ENCODE measurements at places on chromosomes 4 and X. TPM values are rescaled to one million over a fixed set of nuclear protein-coding genes. Genes with fewer than 3 reads are reported as not detected.

BST1 gene
- total RNA-seq = 2.7 TPM

ZNF718 gene
- total RNA-seq = 5.9 TPM

LRIT3 gene
- total RNA-seq = not detected

NPFFR2 gene
- total RNA-seq = not detected

EFHC2 gene
- total RNA-seq = 11.7 TPM

TCEAL6 gene
- total RNA-seq = not detected

KDR gene
- 23.4 TPM for total RNA-seq

TCEAL2 gene
- 0.47 TPM for total RNA-seq

GRIA3 gene
- 3.7 TPM for total RNA-seq

SOWAHB gene
- total RNA-seq = not detected

CENPVL3 gene
- not detected for total RNA-seq

CYBB gene
- 18.7 TPM for total RNA-seq

MTM1 gene
- 9.5 TPM for total RNA-seq

ELK1 gene
- total RNA-seq = 21.3 TPM

TEX28 gene
- not detected for total RNA-seq

DTHD1 gene
- not detected for total RNA-seq

NOP14 gene
- 17.4 TPM for total RNA-seq

IL2 gene
- not detected for total RNA-seq

MAGED2 gene
- total RNA-seq = 81.3 TPM

NUP62CL gene
- total RNA-seq = 1.1 TPM

ARSD gene
- 9.3 TPM for total RNA-seq

RAB39B gene
- total RNA-seq = 0.11 TPM

PIR gene
- 13.0 TPM for total RNA-seq

KLB gene
- not detected for total RNA-seq

MAP9 gene
- 6.6 TPM for total RNA-seq

ZCCHC18 gene
- 0.99 TPM for total RNA-seq

NUDT11 gene
- total RNA-seq = 0.14 TPM

DHX15 gene
- 50.7 TPM for total RNA-seq

PRDX4 gene
- 34.7 TPM for total RNA-seq

PACRGL gene
- total RNA-seq = 9.8 TPM

ARMCX1 gene
- 32.7 TPM for total RNA-seq

RHOXF2 gene
- not detected for total RNA-seq

GIMD1 gene
- total RNA-seq = not detected

BEX3 gene
- 161 TPM for total RNA-seq

LNX1 gene
- 9.5 TPM for total RNA-seq

NPY5R gene
- total RNA-seq = 0.25 TPM

ABCG2 gene
- 1.6 TPM for total RNA-seq

CSAG3 gene
- total RNA-seq = not detected

NPNT gene
- total RNA-seq = 2.9 TPM

SMIM10 gene
- 4.9 TPM for total RNA-seq

RNF128 gene
- 0.36 TPM for total RNA-seq

NAP1L5 gene
- 3.5 TPM for total RNA-seq

VCX3B gene
- not detected for total RNA-seq

GAGE12E gene
- not detected for total RNA-seq

ARSJ gene
- total RNA-seq = 1.2 TPM

PRRG1 gene
- total RNA-seq = 12.9 TPM

PABPC1L2A gene
- not detected for total RNA-seq

DDX60 gene
- total RNA-seq = 5.3 TPM

SUPT20HL2 gene
- not detected for total RNA-seq

CABS1 gene
- not detected for total RNA-seq

ARHGEF38 gene
- not detected for total RNA-seq

SLC2A9 gene
- 8.2 TPM for total RNA-seq

HPGD gene
- 1.4 TPM for total RNA-seq

Data from left ventricle myocardium inferior (tissue), 1 donor.